C1 segment of cervical spinal cord (tissue), 14 donors: ENCODE measurements at places on chromosomes 3 and 15.

DNA sequence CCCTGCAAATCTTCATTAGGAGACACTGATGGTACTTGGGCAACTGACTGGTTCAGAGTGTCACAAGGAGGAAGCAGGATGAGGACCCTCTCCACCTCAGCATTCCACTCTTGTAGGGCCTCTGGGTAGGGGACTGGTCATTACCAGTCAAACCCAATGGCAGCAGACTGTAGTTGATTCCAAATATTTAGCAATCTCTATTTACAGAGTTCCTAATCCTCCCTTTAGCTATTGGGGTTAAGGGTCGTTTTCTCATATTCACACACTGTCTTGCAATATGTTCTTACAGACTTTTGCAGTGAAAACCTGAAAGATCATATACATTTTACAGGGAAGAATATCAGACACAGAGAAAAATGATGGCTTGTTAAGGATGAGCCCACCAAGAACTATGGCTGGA is 397.7 kb downstream of the GAP43 start:
- no peak for DNase-seq

GRCh38 chr15:76840830-76841460 is 64.2 kb downstream of the SCAPER start:
- DNase-seq = no peak

DNA sequence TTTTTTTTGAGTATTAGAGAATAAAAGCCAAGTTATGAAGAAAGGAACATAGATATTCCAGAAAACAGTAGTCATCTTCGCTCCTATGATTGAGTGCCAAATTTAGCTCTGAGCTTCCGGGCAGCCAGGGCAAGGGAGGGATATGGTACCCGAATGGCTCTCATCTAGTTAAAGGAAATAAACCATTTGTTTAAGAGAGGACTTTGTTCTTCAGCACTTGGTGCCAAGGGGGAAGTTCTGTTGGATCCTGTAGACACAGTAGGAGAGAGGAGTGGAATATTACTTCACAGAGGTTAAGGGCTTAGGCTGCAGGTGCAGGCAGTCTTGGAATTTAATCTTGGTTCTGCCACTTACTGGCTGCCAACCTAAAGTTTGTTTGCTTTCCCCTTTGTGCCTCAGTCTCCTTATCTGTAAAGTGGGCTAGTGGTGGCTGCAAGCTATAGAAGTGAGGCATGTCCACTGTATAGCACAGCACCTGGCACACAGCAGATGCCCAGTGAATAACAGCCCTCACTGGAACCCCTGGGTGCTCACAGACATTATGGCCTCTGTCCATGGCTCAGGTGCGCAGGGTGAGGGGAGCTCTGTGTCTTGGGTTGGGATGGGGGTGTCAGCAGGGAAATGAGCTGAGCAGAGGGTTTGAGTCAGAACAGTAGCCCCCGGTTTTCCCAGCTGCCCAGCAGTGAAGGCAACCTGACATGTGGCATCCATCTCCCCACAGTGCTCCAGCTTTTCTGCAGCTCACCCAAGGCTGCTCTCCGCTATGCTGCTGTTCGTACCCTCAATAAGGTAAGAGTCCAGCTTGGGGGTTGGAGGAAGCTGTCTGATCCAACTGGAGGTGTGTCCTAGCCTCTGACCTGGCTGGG is 10.4 kb downstream of the COPG1 start:
- DNase-seq = no peak

DNA sequence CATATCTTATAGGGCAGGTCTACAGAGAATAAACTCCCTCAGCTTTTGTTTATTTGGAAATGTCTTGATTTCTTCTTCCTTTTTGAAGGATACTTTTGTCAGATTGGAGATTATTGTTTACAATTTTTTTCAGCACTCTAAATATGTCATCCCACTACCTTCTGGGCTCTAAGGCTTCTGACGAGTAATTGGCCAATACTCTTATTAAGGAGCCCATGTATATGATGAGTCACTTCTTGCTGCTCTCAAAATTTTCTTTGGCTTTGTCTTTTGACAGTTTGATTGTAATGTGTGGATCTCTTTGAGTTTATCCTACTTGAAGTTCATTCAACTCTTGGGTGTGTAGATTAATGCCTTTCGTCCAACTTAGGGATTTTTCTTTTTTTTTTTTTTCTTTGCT is 28.9 kb upstream of the CD200R1L start:
- DNase-seq = no peak

GRCh38 chr3:191238321-191238817 is 39.3 kb downstream of the OSTN start:
- DNase-seq = no peak

DNA sequence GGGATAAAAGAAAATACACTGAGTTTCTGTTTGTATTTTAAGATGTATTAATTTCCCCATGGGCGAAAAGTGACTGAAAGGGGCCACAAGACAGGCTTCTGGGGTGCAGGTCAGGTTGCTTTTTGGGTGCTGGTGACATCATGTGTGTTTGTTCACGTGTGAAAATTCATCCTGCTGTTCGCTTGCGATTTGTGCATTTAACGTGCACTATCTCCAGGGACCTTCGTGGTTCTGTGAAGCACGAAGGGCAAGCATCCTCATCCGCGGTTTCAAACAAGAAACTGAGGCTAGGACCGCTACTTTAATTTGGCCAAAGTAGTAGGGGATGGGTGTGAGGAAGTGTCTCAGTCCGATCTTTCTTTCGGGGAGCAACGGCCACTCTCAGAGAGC is 1.6 kb upstream of the SMAD6 start:
- DNase-seq = no peak

DNA sequence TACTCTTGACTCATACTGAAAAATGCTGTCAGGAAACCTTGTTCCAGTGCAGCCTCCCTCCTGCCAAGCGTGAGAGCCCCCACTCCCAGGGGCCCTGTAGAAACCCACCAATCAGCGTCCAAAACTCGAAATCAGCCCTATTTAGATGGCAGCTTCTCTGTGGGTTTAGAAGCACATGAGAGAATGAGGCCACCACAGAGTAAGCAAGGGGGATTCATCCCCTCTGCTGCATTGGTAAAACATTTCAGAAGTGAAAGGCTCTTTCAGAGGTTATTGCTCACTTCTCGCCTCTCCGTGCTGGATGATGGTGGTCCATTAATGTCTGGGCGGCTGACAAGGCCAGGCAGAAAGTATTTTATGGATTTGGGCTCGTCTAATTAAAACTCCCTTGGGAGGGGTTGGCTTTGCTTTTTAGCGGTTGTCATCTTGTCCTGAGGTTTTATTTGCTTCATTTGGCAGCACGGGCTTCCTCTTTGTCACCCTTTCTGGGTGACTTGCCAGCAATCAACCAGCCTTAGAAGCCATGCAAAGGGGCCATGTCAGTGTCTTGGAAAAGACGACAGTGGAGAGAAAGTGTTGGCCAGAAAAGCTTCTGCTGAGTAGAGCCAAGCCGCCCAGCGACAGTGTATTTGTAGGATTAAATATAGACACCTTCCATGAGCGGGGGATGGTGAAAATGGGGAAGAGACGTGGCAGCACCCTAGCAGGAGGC is 145.5 kb downstream of the ATP10A start:
- no peak for DNase-seq

DNA sequence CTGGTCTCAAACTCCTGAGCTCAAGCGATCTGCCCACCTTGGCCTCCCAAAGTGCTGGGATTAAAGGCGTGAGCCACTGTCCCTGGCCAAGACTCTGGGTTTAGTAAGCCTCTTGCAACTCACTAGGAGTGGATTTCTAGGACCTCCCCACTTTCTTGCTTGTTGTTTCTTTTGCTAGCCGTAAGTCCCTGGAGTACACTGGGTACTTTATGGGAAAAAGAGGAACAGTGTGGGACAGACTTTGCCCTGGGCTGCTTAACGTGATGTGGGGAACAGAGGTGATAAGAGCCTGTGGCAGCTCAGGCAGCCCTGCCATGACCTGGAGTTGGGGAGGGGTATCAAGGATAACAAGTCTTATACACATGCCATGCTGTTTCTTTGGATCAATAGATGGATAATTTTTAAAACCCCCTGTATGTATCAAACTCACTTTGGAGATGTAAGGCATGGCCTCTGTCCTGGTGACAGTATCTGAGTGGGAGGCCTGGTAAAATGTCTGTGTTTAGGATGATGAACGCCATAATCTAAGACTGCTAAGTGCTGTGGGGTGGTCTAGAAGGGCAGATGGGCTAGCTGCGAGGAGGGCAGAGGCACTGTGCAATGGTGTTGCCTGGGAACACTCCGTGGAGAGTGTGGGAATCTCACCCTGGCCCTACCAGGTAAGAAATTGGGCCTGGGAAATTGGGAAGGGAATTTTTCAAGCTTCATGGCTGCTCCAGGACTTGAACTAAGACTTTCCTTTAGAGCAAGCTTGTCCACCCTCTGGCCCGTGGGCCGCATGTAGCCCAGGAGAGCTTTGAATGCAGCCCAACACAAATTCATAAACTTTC is 54.8 kb downstream of the SMAD3 start:
- DNase-seq = no peak

GRCh38 chr3:127743351-127744252 is 70.8 kb downstream of the ABTB1 start:
- DNase-seq = no peak

GRCh38 chr3:96712792-96713191 is 101.6 kb upstream of the EPHA6 start:
- DNase-seq = no peak

GRCh38 chr3:31275038-31275572 is 257.6 kb upstream of the STT3B start:
- no peak for DNase-seq

GRCh38 chr3:107848351-107848915 is 242.4 kb downstream of the CD47 start:
- DNase-seq = no peak

DNA sequence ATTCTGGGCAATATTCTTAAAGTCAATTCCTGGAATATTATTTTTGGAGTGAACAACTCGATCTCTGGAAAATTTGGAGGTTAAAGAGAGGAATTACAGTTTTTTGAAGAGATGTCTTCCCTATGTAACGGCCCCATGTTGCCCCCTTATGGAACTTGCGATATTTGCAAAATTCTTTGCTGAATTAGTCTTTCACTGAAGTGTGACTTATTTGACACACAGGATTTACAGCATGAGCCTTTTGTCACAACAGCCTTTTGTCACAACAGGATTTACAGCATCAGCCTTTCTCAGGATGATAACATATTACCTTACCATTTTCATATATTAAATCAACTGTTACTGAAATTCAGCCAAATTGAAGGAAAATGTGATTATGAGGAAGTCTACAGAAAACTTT is 37.8 kb upstream of the SPTSSB start:
- DNase-seq = no peak

DNA sequence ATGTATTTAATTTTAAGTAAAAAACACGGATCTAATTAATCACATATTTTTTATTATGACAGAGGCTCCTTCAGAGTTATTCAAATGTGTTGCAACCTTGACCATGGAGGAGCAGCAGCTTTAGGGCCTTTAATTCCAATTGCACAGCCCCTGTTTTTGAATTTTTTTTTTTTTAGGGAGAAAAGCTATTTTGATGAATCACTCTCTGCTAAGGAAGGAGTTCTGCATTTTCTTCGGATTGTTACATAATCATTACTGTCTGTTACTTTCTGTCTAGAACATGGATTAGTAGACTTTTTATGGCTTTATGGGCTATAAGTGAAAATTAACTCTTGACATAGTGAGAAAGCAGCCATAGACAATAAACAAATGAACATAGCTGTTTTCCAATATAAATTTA is 90.8 kb downstream of the MCTP2 start:
- no peak for DNase-seq

GRCh38 chr3:25442486-25442885 is 14.4 kb downstream of the RARB start:
- DNase-seq = no peak

DNA sequence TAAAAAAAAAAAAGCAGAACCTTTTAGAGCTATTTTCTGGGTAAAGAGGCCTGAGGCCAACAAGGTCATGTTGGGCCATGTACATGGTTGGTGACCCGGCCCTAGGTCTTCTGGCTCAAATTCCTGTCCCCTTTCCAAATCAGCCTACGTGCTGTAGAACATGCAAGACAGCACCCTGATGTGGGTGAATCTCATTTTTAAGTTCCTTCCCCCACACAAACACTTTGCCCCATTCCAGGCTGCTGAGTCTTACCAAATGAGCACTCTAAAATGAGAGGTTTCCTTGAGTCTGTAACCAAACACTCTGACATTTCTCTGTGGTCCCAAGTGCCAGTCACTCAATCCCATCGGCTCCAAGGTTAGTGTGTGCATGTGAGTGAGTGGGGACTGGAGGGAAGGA is 9.4 kb downstream of the BCL6 start:
- no peak for DNase-seq

GRCh38 chr3:101466465-101467309 is 46.3 kb downstream of the SENP7 start:
- DNase-seq = no peak

GRCh38 chr15:78617076-78617475 is 3.7 kb downstream of the CHRNA3 start:
- no peak for DNase-seq

DNA sequence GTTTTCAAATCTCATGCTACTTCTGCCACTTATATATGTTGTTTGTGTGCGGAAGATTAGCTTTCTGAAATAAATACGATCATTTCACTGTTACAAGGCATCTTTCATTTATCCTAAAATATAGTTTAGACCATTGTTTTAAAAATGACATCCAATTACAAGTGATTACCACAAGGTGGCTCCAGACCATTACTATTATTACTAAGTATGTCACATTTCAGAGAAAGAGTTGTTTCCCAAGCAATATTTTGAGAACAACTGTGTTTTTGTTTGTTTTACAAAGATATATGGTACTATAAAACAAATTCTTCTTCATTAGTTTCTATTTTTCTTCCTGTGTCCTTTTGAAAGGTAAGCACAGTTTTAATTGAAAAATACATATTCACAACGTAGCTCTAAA is 136.0 kb upstream of the RAP2B start:
- DNase-seq = no peak

DNA sequence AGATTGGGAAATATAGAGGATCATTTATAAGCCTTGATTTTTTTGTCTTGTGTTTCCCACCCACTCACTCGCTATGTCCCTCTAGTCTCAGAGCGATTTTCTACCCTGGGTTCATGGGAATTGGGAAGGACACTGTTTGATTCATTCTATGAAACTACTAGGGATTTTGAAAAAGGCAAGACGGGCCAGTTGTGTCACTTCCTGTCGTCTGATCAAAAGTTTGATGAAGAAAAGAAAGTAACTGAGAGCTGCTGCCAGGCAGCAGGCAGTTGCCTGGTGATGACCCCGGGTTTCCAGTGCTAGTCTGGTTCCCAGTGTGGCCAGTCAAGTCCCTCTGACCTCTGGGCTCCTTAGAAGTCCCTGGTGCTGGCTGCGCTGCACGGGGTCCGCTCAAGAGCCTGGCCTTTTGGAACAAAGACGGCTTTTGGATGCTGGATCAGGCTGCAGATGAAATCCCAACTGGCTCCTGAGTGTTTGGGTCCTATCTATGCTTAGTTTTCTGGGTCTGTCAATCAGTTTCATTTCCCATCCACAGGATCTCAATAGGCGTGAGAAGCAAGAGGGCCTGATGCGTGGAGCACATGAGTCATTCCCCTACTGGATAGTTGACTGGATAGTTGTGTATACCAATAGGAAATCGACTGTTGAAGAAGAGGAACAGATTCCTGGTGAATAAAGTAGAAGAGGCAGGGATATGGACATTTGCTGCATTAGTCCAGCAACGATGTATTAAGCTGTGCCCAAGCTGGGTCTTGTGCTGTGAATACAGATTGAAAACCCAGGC is 89.7 kb downstream of the EEFSEC start:
- DNase-seq = no peak

- DNase-seq = no peak
Measured at GRCh38 chr15:34732430-34732829, 22.4 kb downstream of the GJD2 start.

GRCh38 chr3:65490114-65490513 is 548.6 kb downstream of the MAGI1 start:
- no peak for DNase-seq
